ENCODE measurements at places on chromosomes 1 and 21. TPM values are rescaled to one million over a fixed set of nuclear protein-coding genes. Genes with fewer than 3 reads are reported as not detected.

Gene AGO4
- 15.8 TPM for total RNA-seq

DNA sequence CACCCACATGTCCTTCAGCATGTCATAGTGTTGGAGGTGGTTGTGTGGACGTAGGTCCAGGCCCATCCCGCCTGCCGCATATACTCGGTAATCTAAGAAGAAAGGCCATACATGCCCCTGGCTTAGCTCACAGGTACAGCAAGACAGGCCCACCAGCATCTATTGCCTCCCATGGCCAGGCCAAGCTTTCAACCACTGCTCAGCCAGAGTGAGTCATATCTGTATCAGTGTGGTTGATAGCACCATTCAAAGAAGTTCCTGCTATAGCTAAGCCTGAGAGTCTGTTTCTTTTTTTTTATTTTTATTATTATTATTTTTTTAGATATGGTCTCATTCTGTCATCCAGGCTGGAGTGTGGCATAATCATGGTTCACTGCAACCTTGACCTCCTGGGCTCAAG is 17.0 kb downstream of the KLHDC8A start:
- H3K36me3 ChIP-seq, result no peaks in the 10 kb centered on the region
- no peak overlapping the region for H3K4me3 ChIP-seq
- H3K4me1 ChIP-seq, result peaks cover 12% of the 10 kb centered on the region

Gene PLA2G2F
- total RNA-seq, result not detected

DNA sequence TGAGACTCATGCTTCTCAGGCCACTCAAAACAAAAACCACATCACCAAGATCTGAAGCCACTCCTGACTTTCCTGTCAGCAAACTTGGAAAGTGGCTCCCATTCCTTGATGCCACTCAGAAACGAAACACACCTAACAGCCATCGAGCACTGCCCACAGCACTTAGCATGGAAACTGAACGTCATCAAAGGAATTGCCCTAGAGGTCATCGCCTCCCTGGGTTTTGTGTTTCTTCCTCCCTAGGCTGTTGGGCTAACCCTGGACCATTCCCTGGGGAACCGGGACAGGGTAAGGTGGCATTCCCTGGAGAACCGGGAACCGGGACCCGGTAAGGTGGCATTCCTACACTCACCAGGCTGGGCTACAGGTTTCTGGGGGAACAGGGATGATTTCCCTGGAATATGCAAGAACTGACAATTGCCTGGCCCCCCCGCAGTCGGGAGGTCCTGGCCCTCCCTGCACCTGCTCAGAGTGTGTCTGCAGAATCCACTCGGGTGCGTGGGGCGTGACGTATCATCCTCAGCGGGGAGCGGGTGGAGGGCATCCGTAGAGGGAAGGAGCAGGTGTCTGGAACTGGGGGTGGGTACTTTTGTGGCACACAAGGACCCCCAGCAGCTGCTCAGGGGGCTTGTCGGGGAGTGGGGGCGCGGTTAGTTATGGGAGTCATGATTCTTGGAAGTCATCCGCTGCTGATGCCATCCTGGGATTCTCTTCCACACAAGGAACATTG is 30.3 kb downstream of the SLC45A1 start:
- peaks cover 10% of the 10 kb centered on the region for H3K4me1 ChIP-seq
- no peak for DNase-seq
- H3K4me3 ChIP-seq, result no peak overlapping the region
- H3K27ac ChIP-seq, result no peak overlapping the region

GRCh38 chr21:45011911-45012661 is 62.3 kb upstream of the ADARB1 start:
- H3K27ac ChIP-seq, result no peak overlapping the region
- DNase-seq, result peak; percentile 62
- H3K4me1 ChIP-seq, result peaks cover 15% of the 10 kb centered on the region
- no peak overlapping the region for H3K4me3 ChIP-seq

DNA sequence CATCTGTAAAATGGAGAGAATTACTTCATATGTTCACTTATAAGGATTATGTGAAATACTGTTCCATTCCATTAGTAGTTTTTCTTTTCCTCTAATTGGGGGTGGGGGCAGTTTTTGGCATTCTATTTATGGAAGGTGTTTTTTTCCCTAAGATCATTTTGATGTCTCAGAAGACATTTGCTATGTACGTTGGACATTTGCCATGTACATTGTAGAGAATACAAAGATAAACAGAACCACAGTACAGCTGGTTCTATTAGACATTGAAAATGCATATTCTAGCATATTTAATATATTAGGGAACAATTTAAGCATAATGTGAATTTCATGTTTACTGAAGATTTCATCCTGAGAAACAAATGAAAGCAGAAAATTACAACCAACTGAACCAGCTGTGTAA is 98.5 kb downstream of the PTBP2 start:
- H3K27me3 ChIP-seq, result no peaks in the 10 kb centered on the region
- H3K4me3 ChIP-seq, result no peak overlapping the region
- DNase-seq, result no peak
- no peak overlapping the region for H3K27ac ChIP-seq

Measured in psoas muscle (tissue), 8 donors.